ENCODE measurements at places on chromosomes 12 and 14.

DNA sequence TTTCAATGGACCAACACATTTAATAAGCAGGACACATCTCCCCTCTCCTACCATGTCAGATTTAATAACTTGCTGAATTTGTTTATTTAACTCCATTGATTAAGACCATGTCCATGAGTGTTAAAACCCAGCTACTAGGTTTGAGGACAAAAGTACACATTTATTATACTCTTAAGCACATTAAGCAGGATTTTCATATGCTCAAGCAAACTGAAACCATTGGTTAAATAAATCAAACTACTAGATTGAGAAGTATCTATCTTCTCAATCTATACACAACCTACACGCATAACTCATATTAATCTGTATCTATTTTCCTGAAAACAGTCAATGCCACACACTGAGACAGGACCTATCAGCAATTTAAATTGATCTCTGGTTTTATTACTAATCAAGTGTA lies 85.2 kb downstream of the KITLG start:
- DNase-seq, result no peak

- DNase-seq, result no peak
These were observed 55.3 kb downstream of the ISCA2 start for GRCh38 chr14:74548881-74549280.

GRCh38 chr12:111033281-111034082 lies 113.1 kb upstream of the MYL2 start:
- DNase-seq, result no peak

DNA sequence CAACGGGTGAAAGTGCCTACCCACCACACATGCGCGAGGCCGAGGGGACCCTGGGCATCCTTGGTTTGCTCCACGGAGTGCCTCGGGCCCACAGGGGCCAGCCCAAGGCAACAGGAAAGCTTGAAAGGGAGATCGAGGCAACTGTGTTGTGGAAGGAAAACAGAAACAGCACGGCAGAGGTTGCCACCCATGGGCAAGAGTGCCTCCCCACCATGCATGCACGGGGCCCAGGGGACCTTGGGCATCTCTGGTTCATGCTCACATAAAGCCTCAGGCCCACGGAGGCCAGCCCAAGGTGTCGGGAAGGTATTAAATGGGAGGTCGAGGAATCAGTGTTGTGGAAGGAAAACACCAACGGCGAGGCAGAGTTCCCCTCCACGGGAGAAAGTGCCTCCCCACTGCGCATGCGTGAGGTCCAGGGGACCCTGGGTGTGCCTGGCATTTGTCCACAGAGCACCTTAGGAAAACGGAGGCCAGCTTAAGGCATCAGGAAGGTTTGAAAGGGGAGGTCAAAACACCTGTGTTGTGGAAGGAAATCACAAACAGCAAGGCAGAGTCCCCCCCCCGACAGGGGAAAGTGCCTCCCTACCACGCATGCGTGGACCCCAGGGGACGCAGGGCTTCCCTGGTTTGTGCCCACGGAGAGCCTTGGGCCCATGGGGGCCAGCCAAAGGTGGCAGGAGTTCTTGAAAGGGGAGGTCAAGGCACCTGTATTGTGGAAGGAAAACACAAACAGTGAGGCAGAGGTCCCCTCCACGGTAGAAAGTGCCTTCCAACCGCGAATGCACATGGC lies 367.3 kb downstream of the ALG10 start:
- DNase-seq, result no peak

GRCh38 chr12:38884666-38885065 lies 20.7 kb downstream of the CPNE8 start:
- no peak for DNase-seq

DNA sequence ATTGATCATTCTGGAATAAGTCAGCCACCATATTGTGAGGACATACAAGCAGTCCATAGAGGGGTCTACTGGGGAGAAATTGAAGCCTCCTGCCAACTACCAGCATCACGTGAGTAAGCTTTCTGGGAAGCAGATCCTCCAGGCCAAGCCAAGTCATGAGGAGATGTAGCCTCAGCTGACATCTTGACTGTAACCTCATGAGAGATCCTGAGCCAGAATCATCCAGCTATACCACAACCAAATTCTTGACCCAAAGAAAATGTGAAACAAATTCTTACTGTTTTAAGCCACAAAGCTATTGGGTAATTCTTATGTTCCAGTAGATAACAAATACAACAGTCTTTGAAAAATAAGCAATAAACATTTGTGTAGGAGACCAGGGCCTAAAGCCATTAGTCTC lies 479.4 kb upstream of the DCN start:
- peak; percentile 40 for DNase-seq

DNA sequence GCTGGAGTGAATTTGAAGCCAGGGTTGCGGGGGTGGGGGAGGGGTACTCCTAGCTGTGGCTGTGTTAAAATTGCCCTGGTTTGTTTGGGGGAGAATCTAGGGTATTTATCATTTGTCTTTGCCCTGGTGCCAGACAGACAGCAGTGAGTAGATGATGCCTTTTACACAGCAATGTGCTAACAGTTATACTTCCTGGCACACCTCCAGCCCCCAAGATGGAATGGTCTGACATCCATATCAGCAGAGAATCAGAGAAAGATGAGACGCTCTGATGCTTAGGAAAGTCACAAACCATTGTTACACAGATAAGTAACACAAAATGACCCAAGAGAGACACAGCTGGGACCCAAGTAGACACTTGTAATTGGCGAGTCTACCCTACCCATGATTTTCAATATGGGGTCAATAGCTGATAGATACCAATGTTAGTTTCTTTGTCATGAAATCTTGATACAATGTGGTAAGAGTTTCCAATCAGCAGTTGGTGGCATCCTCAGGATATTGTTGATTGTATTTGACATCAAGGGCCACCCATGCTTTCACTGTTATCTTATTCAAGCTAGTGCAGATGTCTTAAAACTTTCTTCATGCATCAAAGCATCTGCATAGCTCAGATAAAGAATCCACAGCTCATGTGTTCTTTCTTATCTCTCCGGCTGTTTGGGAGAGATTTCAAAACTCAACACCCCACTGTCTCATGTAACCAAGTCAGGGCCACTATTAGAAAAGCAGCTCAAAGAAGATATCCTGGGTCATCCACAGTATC lies 2.6 kb upstream of the PRKAB1 start:
- DNase-seq, result no peak

DNA sequence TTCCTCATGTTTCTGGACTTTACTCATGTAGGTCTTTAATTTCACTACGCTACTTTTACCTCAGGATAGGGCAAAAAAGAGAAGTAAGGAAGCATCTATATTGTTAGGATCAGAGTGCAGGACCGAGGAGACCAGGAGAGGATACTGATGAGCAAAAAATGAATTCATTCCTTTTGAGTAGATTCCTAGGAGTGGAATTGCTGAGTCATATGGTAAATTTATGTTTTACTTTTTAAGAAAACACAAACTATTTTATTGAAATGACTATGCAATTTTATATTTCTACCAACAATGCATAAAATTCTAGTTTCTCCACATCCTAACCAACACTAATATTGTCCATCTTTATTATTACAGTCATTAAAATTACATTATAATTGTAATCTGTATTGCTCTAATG lies 50.8 kb upstream of the GARIN6 start:
- DNase-seq, result no peak

GRCh38 chr12:77725611-77726010 lies 105.1 kb upstream of the NAV3 start:
- DNase-seq, result no peak

DNA sequence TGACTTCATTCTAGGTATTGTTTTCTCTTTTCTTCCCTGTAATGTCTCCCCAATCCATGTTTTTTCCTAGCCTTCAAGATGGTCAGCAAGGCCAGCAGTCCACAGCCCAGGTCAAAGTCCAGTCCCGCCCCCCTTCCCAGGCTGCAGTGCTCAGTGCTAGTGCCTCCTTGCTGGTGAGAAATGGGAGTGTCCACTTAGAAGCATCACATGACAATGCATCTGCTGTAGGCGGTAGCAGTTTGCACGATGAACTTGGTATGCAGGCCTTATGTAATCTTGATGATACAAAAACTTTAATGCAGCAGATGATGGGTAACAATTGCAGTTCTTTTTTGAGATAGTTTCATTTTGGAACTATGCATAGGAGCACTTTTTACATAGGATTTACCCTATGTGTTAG lies 88.4 kb downstream of the PCNX1 start:
- no peak for DNase-seq

DNA sequence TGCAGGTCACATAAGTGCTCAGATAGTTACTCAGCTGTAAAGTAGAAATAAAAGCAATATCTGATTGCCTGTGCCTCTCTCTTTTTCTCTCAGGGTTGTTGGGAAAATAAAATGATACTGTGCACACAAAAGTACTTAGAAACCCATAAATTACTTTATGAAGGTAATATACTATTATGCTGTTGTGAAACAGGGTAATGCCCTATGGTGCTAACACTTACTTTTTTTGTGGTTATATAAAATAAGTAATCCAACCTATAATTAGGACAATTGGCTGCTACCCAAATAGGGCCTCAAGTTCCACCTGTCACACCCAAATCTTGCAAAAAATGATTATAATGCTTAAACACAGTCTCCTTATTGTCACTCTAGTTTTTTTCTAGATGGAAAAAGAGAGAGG lies 50.6 kb downstream of the DAAM1 start:
- DNase-seq, result no peak

DNA sequence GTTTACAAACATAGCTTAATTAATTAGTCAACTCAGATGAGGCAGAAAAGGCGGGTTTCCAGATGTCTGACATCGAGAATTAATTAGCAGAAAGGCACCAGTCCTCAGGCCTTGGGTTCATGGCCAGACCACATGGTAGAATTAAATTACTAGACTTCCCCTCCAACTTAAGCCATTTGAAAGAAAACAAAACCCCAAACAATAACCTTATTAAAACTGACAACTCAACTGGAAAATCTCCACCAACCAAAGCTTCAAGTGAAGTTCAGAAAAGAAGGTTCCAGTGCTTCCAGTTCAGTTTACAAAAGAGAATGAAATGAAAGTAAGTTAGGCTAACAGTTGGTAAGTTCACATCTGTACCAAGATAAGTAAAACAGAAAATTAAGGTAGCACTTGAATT lies 349.5 kb downstream of the GRIN2B start:
- peak; percentile 47 for DNase-seq

- peak; percentile 56 for DNase-seq
These were observed 36.6 kb downstream of the TC2N start for GRCh38 chr14:91830777-91831176.

- DNase-seq, result no peak
These were observed 117.9 kb upstream of the SFSWAP start for GRCh38 chr12:131592972-131593371.

- DNase-seq, result no peak
These were observed 81.3 kb downstream of the ERGIC2 start for GRCh38 chr12:29299633-29300032.

- peak; percentile 31 for DNase-seq
These were observed 903 bp downstream of the PARPBP start for GRCh38 chr12:102120886-102121285.

- peak; percentile 88 for DNase-seq
These were observed 29.3 kb downstream of the CD9 start for GRCh38 chr12:6229224-6230218.

- DNase-seq, result no peak
These were observed 39.1 kb downstream of the GAS2L3 start for GRCh38 chr12:100612606-100613005.

DNA sequence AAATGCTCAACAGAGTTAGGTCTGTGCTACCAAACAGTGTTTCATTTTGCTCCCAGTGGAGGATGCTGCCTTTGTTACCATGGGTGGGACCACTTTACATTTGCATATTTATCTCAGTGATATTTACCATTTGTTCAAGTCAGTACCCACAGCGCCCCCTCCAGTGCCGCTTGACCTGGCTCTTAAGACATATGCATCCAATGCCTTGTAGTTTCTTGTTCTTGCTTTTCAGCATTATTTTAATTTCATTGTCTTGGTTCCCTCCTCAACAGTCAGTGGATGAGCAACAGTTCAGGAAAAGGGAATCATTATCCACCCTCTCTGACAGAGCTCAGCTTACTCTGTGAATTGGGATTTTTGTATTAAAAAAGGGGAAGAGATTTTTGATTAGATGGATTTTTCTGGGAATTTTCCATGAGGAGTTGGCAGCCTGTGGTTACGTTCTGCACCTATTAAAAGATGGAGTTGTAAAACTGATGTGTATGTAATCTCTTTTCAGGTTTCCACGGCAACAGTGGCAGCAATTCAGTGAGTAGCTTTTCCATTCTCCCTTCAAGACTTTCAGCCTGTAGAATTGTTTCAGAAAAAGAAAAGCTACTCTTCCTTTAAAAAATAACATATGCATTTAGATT lies 240.5 kb upstream of the DAAM1 start:
- no peak for DNase-seq

DNA sequence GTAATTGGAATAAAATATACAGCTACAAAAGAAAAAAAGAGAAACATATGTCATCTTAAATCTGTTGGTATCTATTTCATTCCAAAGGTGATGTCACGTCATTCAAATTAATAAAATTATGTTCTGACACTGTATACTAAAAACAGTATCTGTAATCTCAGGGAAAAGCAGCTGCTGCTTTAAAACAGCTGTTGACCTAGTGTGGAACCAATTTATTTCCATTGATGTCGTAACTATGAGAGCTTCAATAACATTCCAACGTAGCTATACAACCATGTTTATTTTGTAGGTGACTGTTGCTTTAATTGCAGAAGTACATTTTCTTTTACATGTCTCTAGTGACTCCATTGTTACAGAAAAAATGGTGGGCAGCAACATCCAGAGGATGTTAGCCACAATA lies 571.7 kb downstream of the RPS29 start:
- DNase-seq, result no peak

GRCh38 chr12:18221726-18222125 lies 39.6 kb upstream of the PIK3C2G start:
- no peak for DNase-seq

Data from renal cortical epithelial cell (primary cell).